ENCODE measurements at places on chromosomes 5 and 9.

DNA sequence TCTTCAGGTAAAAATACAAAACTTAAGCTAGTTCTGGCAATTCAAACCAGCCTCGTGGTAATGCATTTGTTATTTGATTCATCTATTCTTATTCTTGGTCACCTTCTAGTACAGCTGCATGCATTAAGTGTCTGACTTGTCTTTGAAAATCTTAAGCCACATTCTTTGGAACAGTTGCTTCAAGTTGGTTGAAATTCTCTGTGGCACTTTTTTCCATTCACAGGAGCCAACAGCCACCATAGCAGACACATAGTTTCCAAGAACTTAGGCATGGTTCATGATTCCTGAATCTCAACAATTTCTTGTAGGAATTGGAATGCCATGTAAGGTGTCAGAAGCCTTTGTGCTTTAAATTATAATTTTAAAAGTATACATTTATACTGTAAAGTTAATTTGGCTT is 47.4 kb upstream of the MEF2C start:
- no peak overlapping the region for H3K27ac ChIP-seq
- no peaks in the 10 kb centered on the region for H3K36me3 ChIP-seq
- H3K27me3 ChIP-seq = no peaks in the 10 kb centered on the region
- DNase-seq = no peak
- H3K4me1 ChIP-seq = no peaks in the 10 kb centered on the region

DNA sequence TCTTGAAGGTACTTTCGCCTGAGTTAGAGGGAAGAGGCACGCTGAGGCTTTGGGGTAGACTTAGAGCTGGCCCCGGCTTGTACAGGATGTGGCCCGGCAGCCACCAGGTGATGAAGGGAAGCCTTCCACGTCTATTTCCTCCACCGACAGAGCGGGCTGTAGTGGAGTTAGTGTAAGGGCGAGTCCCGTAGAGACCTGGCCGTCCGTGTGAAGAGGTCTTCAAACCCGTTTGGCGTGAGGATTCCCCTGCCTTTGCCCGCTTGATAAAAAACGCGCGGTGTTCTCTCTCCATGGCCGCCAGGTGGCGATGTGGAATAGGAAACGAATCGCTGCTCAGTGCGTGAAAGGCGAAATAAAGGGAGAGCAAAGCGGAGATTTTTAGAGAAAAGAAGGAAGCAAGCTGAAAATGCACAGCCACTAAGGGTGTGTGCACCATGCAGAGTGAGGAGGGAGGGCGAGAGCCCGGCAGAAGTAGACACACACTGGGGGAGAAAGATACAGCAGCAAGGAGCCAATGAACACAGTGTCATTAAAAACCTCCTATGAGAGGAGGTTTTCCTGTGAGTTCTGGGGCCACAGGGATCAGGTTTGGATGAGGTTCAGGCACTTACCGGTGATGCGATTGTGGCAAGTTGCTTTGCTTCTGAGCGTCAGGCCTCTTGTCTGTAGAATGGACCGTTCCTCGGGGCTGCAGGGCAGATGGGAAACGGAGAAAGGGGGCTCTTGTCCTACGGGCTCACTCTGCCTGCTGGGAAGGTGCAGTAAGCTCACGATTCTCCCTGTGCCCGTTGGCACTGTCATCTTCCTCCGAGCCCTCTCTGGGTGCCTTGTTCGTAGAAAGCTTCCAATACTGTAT is 34.2 kb downstream of the STC2 start:
- H3K4me1 ChIP-seq = no peaks in the 10 kb centered on the region
- H3K4me3 ChIP-seq = peak overlapping the region; percentile 47
- H3K27ac ChIP-seq = no peak overlapping the region
- H3K27me3 ChIP-seq = no peaks in the 10 kb centered on the region
- H3K36me3 ChIP-seq = no peaks in the 10 kb centered on the region
- DNase-seq = peak; percentile 83

DNA sequence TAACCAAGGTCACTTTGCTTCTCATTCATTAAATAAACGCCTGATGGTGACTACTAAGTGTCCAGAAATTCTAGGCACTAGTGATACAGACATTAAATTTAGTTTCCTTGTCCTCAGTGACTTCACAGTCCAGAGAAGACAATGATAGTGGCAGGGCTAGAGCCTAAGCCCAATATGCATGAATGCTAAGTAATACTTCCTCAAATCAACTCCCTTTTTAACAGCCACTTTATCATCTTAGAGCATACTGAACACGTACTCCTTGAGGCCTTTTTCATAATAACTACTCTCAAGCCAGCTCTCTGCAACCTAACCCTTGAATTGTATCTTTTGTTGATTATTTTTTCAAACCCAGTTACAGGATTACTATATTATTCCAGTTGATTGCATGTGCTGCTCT is 74.1 kb downstream of the STX17 start:
- no peaks in the 10 kb centered on the region for H3K27me3 ChIP-seq
- H3K27ac ChIP-seq = no peak overlapping the region
- DNase-seq = no peak
- H3K4me3 ChIP-seq = no peak overlapping the region
- H3K36me3 ChIP-seq = peaks cover 9% of the 10 kb centered on the region
- H3K4me1 ChIP-seq = no peaks in the 10 kb centered on the region

DNA sequence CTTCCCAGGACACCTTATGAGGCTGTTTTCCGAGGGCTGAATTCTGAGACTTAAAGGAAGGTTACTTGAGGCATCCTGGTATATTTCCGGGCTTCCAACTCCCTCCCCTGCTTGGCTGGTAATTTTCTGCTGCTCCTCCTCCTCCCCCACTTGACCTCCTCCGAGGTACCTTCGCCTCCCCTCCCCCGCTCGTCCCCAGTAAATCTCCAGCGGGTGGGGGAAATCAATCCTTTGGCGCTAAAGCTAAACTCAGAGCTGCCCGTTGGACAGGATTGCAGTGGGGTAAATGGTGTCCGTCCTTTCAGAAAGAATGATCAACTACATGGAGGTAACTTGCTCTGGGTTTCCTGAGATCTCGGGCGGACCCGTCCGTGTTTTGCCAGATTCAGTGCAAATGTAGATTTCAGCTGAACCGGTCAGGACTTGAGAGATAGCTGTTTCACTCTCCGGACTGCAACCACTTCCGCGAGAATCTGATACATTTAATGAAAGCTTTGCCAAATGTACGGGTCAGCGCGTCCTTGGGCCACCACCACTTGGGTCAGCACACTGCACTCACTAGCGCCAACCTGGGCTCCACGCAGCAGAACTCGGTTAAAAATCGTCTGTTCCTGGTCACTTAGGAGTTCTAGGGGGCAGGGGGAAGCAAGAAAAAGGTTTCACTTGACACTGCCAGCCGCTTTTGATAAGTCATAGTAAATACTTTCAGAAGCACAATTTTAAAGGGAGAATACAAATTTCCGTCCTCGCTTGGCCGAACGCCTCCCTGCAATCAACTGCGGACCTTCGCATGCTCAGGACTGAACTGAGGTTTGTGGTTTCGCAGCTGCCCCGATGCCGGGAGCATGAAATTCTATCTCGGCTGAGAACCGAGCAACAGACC is 4.6 kb upstream of the ISL1 start:
- no peak overlapping the region for H3K27ac ChIP-seq
- no peaks in the 10 kb centered on the region for H3K4me1 ChIP-seq
- no peaks in the 10 kb centered on the region for H3K36me3 ChIP-seq
- H3K27me3 ChIP-seq = peaks cover 3% of the 10 kb centered on the region

DNA sequence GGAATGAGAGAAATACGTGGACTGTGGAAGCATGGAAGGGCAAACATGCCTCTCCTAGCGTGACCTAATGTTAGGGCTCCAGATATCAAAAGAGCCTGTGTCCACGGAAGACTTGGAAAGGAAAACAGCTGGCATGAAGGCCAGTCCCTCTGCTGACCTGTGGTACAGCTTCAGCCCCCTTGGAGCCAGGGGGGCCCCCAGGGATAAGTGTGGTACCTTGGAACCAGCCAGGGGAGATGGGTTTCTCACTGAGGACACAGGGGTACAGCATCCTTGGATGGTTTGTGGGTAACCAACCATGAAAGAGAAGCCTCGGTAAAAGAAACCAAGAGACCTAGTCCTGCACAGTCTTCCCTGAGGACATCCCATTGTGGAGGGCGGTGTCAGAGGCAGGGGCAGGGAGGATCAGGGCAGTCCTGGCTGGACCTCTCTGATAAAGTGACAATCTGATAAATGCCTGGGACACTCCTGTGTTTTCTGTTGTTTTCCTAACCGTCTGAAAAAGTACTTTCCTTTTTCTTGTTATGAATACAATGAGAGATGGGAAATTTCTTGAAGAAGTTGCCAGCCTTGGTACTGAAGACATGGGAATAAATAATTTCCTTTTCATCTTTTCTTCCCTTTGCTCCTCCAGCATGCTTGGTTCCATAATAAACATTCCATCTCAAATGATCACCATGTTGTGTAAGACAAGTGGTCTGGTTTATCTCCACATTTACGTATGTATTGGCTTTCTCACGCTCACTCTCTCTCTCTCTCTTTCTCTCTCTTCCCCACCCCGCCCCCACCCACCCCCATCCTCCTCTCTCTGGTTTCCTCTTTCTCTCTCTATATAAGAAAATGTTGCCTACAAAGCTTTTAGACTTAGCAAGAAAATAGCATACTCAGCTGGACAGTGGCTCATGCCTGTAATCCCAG is 102.1 kb downstream of the SUSD1 start:
- H3K27me3 ChIP-seq = no peaks in the 10 kb centered on the region
- no peaks in the 10 kb centered on the region for H3K4me1 ChIP-seq
- DNase-seq = no peak
- no peak overlapping the region for H3K27ac ChIP-seq
- no peaks in the 10 kb centered on the region for H3K36me3 ChIP-seq

- no peaks in the 10 kb centered on the region for H3K36me3 ChIP-seq
- H3K27me3 ChIP-seq = no peaks in the 10 kb centered on the region
- DNase-seq = no peak
- H3K4me3 ChIP-seq = no peak overlapping the region
- H3K4me1 ChIP-seq = no peaks in the 10 kb centered on the region
- H3K27ac ChIP-seq = no peak overlapping the region
Measured at GRCh38 chr5:145619806-145620310, 215.3 kb downstream of the PRELID2 start.

- no peaks in the 10 kb centered on the region for H3K36me3 ChIP-seq
- H3K27me3 ChIP-seq = no peaks in the 10 kb centered on the region
- H3K4me1 ChIP-seq = no peaks in the 10 kb centered on the region
- H3K27ac ChIP-seq = no peak overlapping the region
- H3K4me3 ChIP-seq = no peak overlapping the region
Measured at GRCh38 chr5:135565266-135565665, 13.5 kb downstream of the CXCL14 start.

DNA sequence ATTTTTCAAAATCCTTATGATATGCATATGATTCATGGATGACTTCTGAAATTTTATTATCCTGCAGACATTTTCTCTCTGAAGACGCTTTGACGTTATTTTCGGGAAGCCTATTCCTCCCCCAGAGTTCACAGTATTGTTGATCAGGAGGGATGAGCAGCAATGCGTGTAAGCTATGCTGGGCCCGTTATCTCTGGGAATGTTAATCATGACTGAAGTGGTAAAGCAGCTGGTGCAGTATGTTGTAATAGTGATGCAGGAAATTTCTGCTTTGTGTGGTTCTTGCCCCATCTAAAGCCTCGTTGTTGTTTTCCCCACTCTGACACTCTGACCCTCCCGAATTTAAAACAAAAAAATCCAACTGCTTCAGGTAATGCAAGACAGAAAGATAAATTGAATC is 1797.8 kb upstream of the WWC1 start:
- H3K4me1 ChIP-seq = no peaks in the 10 kb centered on the region
- H3K36me3 ChIP-seq = no peaks in the 10 kb centered on the region
- no peak for DNase-seq
- H3K27ac ChIP-seq = no peak overlapping the region

GRCh38 chr5:115068239-115069086 is 101.2 kb downstream of the TRIM36 start:
- no peaks in the 10 kb centered on the region for H3K36me3 ChIP-seq
- no peak overlapping the region for H3K4me3 ChIP-seq
- no peak overlapping the region for H3K27ac ChIP-seq
- H3K27me3 ChIP-seq = no peaks in the 10 kb centered on the region

- H3K36me3 ChIP-seq = no peaks in the 10 kb centered on the region
- H3K4me3 ChIP-seq = no peak overlapping the region
- H3K4me1 ChIP-seq = no peaks in the 10 kb centered on the region
- no peak for DNase-seq
Measured at GRCh38 chr9:84772511-84772910, 103.0 kb downstream of the NTRK2 start.

- no peaks in the 10 kb centered on the region for H3K27me3 ChIP-seq
- H3K36me3 ChIP-seq = no peaks in the 10 kb centered on the region
- H3K4me3 ChIP-seq = peak overlapping the region; percentile 49
- no peak overlapping the region for H3K27ac ChIP-seq
- DNase-seq = no peak
- no peaks in the 10 kb centered on the region for H3K4me1 ChIP-seq
Measured at GRCh38 chr5:135490245-135491037, 38.3 kb upstream of the TIFAB start.

DNA sequence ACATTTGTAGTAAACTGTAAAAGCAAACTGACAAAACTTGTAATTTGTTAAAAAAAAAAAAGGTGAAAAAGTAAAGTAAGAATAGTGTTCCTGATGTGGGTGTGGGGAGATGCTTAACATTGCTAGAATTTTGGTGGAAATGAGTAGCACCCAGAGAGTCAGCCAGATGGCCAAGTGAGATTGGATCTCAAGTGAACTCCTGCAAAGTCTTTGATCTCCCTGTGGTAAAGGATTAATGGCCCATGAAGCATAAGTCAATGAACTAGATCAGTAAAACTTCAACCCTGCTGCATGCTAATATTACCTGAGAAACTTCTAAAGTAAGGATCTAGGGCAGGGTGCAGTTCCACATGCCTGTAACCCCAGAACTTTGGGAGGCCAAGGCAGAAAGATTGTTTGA is 19.0 kb upstream of the FAM169A start:
- H3K4me1 ChIP-seq = no peaks in the 10 kb centered on the region
- H3K4me3 ChIP-seq = no peak overlapping the region
- no peak for DNase-seq
- H3K27ac ChIP-seq = no peak overlapping the region
- no peaks in the 10 kb centered on the region for H3K27me3 ChIP-seq
- H3K36me3 ChIP-seq = no peaks in the 10 kb centered on the region

DNA sequence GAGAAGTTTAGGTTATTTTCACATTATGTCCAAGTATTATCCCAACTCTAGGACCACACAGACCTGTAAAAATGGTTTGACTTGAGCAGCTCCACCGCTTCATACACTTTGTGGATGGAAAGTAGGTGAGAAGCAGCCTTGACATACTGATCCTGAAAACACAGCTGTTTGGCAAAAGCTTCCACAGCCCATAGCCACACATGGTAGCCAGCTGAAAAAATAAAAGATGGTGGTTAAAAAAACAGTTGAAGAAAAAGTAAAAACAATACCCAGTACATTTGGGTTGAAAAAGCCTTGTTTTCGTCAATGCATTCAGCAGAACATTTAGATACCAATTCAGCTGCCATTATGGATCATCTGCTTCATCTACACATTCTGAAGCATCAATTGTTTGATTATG is 36.7 kb downstream of the GEMIN5 start:
- H3K27me3 ChIP-seq = no peaks in the 10 kb centered on the region
- H3K36me3 ChIP-seq = peaks cover 79% of the 10 kb centered on the region
- H3K4me3 ChIP-seq = no peak overlapping the region
- H3K27ac ChIP-seq = no peak overlapping the region

Data from ascending aorta (tissue), 2 donors.